ENCODE measurements at places on chromosomes 6 and 20.

GRCh38 chr20:35474303-35474871 is 19.0 kb downstream of the CEP250 start:
- DNase-seq, result no peak

GRCh38 chr6:81997090-81997926 is 244.8 kb upstream of the TENT5A start:
- DNase-seq, result no peak

DNA sequence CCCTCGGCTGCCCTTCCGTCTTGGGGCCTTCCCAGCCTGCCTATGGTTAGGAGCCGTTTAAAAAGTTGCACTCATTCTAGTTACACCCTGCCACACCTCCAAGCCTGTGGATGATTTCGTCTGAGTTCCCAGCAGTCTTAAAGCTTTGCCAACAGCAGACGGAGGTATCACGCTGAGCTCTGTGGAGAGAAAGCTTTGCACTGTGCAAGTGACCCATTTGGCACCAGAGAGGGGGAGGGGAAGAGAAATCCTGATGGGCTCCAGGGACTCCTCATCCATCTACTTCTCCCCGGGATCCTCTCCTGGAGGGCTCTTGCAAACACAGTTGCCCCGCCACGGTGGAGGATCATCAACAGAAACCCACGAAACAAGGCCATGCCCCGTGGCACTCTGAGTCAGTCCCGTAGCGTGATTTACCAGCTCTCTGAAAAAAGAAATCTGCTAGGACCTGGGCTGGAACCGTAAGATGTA is 98.8 kb upstream of the CITED2 start:
- DNase-seq, result no peak

- no peak for DNase-seq
Observed at GRCh38 chr20:32395066-32395465, 36.9 kb downstream of the ASXL1 start.

GRCh38 chr6:19771753-19772336 is 65.3 kb upstream of the ID4 start:
- DNase-seq, result no peak

DNA sequence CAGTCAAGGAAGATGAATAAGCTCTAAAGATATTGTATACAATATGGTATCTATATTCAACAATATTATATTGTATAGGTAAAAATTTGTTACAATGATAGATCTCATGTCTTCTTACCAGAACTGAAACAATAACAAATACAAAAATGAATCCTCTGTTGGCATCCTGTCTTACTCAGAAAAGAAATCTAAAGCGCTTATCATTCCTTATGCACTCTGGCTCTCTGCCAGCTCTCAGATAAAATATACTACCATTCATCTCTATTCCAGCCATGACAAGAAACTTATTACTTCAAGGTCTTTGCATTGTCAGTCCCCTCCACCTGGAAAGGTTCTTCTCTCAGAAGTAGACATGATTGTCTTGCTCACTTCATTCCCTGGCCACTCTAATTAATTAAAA is 138.6 kb downstream of the THEMIS start:
- DNase-seq, result no peak

DNA sequence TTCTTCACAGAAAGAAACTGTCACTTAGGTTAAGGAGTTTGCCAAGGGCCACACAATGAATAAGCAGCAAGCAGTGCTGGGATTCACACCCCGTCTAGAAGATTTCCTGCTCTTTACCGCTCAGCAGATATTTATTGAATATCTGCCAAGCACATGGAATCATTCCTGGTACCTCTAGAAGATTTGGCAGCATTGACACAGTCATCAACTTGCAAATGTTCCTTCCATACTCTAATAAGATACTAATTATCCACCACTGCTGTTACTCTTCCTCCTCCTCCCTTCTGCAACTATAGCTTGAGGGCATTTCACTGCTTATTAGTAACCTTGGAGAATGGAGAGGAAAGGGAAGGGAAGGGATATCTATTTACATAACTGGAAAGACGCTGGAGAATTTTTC is 13.0 kb downstream of the MOXD1 start:
- no peak for DNase-seq

DNA sequence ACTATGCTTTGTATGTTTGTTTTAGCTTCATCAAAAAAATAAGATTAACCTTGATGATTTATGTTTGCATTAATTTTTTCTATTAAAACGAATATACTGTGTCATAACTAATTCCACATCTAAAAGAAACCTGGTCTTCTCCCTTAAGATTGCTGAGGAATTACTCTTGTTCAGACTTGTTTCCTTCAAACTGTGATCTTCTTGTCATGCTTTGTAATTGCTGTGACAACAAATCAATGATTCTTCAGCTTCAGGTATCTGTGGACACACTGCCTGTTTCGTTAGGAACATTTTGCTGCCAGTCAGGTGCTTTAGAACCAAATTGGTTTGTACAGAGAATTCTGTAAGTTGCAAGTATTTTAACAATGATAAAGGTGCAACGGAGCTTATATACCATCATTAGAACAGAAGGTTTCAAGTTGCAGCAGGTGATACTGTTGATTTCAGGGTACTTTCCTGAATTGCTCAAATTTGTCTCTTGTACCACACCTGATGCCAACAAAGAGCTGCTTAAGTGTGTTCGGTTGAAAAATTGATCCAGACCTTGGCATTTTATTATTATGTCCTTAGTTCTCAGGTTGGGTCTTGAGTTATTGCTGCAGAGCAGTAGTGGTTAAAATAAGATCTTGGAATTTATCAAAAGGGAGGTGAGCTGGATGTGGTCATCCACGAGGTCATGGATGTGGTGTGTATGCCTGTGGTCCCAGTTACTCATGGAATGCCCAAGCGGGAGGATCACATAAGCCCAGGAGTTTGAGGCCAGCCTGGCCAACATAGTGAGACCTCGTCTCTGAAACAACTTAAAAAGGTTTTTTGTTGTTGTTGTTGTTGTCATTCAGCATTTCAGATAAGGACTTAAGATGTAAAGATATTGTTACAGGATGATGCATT is 19.5 kb downstream of the SYTL3 start:
- no peak for DNase-seq
